ENCODE measurements at places on chromosomes 11 and 22.

DNA sequence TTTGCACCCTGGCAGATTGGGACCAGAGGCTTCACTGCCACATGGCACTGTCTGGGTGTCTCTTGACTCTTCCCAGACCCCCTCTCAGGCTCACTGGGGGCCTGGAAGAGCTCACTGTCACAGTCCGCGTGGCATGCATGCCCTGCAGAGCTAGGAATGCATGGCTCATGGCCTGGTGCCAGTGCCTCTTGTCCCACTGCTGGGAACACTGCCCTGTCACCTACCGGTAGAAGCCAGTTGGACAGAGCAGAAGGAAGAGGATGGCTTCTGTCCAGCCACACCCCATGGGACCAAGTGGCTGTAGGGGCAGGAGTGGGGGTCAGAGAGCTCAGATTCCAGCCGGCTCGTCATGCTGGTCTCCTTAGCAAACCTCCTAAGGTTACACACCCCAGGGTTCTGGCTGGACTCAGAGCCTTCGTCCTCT, 29.7 kb downstream of the MB start:
- peak; percentile 64 for DNase-seq

- DNase-seq: peak; percentile 67
These were observed 12.7 kb downstream of the TOM1 start for GRCh38 chr22:35312198-35313059.

DNA sequence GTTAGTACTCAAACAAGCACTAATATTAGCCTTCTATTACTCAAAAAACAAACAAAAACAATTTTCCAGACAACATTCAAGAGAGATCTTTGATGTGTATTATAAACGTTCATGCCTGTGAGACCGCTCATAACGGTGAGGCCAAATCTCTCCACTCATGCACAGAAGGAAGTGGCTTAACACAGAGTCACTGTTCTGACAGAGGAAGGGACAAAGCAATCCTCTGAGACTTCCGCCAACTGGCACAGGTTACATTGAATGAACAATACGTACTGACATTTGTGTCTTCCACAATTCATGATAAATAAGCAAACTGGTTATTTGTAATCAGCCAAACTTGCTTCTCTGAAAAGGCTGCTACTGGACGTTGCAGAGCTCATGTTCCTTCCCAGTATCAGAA, 30.5 kb downstream of the CHKA start:
- no peak for DNase-seq

DNA sequence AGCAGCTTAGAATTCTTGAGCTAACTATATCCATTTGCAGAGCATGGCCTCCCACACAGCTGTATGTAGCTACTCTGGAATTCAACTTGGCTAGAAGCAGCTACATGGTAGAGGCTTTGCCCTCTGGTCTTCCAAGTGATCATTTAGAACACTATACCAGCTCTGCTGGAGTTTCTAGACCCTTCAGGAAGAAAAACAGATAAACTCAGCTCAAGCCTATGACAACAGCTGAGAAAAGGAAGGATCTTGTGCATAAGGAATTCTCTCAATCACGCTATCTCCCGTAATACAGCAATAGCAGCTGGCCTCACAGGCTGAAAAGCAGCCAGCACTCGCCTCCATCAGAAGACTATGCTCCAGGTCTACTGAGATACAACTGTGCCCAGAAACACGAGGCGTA, 50.6 kb upstream of the APOA1 start:
- no peak for DNase-seq

- DNase-seq: no peak
These were observed 64.0 kb downstream of the SOX6 start for GRCh38 chr11:16292167-16292859.

- no peak for DNase-seq
These were observed 70.8 kb downstream of the NTM start for GRCh38 chr11:131441051-131441810.

- peak; percentile 82 for DNase-seq
These were observed 36.1 kb upstream of the AMOTL1 start for GRCh38 chr11:94731880-94732601.

- DNase-seq: no peak
These were observed 93.4 kb upstream of the DRD2 start for GRCh38 chr11:113568566-113568965.

DNA sequence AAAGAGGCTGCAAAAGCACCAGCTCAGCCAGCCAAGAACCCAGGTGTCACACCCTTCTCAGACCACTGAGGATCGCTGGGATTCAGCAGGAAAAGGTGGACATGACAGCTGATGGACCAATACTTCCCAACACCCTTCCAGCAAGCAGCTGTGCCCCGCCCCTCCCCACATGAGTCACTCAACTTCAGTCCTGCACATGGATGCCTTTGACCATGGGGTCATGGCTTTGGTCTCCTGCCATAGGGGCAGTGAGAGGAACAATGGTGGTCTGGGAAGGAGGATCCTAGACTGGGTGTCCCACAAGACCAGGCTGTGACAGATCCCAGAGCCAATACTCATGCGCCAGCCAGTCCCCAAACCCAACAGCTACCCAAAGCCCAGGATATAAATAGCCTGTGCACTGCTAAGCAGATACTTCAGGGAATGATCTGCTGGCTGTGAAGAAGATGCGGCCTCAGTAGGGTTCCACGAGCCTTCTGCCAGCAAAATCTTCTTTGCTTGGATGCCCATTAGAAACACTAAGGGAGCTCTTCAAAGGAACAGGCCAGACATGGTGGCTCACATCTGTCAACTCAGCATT, 5.5 kb upstream of the RGL4 start:
- DNase-seq: peak; percentile 4

- DNase-seq: no peak
These were observed 3.3 kb upstream of the TPP1 start for GRCh38 chr11:6622261-6623171.

DNA sequence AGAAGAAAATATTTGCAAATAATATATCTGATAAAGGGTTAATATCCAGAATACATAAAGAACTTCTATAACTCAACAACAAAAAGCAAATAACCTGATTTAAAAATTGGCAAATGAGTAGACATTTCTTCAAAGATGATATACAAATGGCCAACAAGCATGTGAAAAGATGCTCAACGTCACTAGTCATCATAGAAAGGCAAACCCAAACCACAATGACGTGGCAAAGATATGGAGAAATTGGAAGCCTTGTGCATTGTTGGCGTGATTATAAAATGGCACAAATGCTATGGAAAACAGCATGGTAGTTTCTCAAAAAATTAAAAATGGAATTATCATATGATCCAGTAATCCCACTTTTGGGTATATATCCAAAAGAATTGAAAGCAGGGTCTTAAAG, 466.3 kb downstream of the TBC1D22A start:
- no peak for DNase-seq

DNA sequence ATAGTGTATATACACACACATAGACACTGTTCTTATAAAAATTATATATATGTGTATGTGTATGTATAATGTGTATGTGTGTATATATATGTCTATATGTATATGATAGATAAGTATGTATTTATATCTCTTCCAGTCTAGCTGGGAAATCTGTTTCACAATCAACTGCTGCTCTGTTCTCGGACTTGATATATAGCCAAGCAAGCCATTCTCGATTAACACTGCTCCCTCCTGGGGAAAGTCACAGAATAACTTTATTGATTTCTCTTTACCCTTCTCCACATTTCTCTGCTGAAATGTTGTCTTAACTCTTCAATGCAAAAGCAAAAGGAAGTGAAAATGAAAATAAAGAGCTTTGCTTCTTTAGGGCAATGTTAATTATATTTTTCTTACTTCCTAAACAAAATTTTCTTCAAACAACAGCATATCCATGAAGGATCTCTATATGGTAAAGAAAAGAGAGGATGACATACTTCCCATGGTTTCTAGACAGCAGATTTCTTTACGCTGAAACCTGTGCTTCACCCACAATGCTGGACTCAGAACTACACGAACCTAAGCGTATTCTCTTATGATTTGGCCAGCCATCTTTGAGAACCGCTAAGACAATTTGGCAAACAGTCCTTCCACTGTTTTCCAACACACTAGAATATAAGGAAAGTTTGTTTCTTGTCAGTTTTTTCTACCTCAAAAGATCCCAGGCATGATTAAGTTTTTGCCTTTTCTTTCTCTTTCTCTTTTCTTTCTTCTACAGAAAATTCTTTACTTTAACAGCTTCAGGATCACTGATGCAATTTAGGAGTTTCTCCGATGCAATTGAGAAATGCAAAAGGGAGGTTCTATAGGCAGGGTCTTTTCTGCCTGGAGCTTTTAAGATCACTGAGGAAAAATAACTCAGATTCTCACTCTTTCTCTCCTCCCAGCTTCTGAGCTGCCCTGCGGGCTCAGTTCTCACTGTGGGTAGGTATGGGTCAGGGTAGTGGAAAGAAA, 1.9 kb downstream of the BLID start:
- no peak for DNase-seq

GRCh38 chr11:16155448-16155847, 200.9 kb downstream of the SOX6 start:
- DNase-seq: no peak

GRCh38 chr11:103942646-103943045, 93.8 kb upstream of the DDI1 start:
- DNase-seq: no peak

DNA sequence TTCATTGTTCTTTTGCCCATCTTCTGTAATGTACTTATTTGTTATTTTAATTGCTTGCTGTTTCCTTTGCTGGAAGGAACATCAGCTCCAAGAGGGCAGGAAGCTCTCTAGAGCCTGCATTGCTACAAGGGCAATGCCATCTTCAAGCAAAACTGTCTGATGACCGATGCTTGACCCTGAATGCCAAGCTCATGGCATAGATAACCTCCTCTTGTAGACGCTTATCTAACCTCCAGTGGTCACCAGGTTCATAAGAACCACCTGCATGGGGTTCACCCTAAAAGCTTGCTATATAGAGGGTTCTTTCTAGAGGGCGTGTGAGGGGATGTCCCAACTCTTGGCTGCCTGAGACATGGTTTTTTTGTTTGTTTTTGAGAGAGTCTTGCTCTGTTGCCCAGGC, 16.5 kb downstream of the FADS3 start:
- DNase-seq: peak; percentile 42

GRCh38 chr22:36386351-36386899, 1.3 kb downstream of the MYH9 start:
- DNase-seq: no peak

GRCh38 chr22:38346506-38346905, 29.3 kb upstream of the CSNK1E start:
- DNase-seq: no peak

DNA sequence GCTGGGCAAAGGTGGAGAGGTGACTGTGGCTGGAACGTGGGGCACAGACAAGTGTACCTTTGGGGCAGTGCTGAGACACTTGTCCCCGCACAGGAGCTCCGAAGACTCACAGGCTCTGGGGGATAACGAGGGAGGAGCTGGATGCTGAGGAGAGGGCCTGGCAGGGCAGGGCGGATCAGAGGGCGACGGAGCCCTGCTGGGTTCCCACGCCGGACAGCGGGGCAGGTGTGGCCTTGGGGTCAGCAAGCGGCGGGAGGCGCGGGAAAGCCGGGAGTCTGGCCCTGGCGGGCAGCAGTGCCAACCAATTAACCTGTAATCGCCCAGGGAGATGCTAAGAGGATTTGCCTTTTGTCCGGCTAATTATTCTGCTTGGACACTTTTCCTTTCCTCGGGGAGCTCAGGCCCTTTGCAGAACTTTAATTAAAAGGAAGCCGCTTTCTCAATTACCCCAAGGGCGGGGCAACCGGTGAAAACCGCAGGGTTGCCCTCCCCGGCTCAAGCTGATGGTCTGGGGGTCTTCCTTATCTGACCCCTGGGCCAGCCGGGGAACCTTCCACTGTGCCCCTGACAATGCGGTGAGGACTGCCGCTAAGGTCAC, 71.5 kb downstream of the WNT7B start:
- no peak for DNase-seq

- DNase-seq: no peak
These were observed 38.2 kb upstream of the PANX1 start for GRCh38 chr11:94090401-94090800.

- DNase-seq: no peak
These were observed 481.7 kb downstream of the NTM start for GRCh38 chr11:131851964-131852755.

- DNase-seq: no peak
These were observed 67.4 kb upstream of the PRDM11 start for GRCh38 chr11:45079075-45079444.

DNA sequence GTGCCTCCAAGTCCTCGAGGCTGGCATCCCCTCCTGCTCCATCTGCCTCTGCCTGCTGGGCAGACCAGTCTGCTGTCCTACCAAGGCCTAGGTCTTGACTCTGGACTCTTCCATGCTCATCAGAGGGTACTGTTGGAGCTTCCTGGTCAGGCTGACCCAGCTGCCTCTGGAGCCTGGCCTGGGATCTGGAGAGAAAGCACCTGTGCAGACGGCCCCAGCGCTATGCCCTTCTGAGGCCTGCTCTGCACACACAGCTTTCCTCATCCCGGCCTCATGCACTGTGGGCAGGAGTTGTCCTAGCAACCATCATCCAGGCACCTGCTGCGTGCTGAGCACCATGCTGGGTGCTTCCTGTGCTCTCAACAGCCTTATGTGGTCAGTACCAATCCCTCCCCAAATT, 70.8 kb downstream of the CDKN1C start:
- no peak for DNase-seq

DNA sequence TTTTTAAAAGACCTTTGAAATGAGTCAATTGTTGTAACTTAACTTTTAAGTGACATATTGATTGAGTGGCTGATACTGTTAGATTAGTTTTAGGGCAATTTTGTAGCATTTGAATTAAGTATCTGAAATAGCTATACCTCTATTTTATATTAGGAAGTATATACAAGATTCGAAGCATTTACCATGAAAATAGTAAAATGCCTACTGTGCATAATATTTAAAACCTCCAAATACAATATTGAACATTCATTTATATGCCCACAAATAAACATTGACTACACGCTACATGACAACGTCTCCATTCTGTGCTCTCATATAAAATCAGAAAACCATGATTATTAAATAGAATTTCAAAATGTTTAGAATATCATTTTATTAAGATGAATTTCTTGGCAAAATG, 14.5 kb downstream of the SOX6 start:
- DNase-seq: no peak

- DNase-seq: no peak
These were observed 60.4 kb downstream of the BMAL1 start for GRCh38 chr11:13338019-13338426.

DNA sequence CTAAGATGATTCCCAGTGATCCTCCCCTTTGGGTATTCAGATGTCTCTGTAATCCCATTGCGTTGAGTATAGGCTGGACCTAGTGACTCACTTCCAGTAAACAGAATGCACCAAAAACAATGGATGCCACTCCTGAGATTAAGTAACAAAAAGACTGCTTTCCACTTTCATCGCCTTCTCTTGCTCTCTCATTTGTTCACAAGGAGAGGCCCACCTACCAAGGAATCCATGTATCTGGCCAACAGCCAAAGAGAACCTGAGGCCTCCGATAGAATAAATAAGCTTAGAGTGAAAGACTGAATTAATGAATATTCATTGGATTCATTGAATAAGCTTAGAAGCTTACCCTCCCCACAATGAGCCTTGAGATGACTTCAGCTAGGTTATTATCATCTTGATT, 454.6 kb downstream of the KCNA4 start:
- DNase-seq: no peak

DNA sequence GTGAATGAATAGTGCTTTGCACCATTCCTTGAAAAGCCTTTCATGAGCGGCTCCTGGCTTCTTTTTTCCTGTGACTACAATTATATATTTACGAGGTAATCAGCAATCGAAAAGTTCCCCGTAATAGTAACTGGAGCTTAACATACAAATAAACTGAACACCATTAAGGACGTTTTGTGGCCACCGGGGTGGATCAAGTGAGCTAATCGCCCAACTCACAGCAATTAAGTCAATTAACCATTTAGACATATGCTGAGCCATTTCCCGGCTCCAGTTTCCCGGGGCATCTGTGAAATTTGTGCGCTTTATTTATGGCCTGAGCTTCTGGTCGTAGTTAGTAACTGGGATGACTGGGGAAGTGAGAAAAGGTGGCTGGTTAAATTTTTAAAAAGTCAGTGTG, 465.2 kb downstream of the MIAT start:
- no peak for DNase-seq

Data from A172 (cell line).